ENCODE measurements at places on chromosomes 6 and 20.

DNA sequence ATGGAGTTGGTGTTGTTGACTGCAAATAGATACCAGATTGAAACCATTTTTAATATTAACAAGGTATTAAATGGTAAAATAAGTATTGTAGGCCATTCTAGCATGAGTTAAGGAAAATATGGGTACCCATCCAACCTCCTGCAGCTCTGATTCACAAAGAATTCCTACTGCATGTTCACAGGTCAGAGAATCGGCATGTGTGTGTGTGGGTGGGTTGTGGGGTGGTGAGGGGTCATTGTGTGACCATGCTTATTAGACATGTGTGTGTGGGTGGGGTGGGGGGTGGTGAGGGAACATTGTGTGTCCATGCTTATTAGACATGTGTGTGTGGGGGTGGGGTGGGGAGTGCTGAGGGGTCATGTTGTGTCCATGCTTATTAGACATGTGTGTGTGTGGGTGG, 3.2 kb downstream of the IYD start:
- no peak for DNase-seq

- DNase-seq, result no peak
Observed at GRCh38 chr6:93139408-93140081, 279.8 kb downstream of the EPHA7 start.

GRCh38 chr20:13425381-13426135, 204.5 kb downstream of the ISM1 start:
- no peak for DNase-seq

- no peak for DNase-seq
Observed at GRCh38 chr6:16559071-16559470, 202.2 kb downstream of the ATXN1 start.

- no peak for DNase-seq
Observed at GRCh38 chr20:23520185-23520584, 29.3 kb downstream of the CST8 start.

DNA sequence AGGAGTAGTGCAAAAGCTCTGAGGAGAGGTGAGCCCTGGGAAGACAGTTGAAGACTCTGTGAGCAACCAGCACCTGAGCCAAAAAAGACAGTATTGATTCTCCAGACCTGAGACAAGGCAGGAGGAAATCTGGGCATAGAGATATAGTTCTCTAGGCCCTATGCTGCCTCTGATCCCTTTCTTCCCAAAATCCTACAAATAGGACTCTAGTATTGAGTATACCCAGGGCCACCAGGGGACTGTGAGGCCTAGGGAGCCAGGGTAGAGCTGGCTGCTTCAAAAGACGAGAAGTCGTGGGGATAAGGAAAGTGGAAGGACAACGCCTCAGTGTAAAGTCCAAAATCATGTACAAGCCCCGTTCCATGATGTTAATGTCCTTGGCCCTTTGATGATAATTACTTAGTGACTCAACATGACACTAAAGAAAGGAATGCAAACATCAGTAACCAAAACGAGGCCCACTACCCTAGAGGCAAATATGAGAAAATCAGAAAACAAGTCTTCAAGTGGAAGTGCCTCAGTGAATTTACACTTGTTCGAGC, 197.3 kb upstream of the PROKR2 start:
- DNase-seq, result no peak

DNA sequence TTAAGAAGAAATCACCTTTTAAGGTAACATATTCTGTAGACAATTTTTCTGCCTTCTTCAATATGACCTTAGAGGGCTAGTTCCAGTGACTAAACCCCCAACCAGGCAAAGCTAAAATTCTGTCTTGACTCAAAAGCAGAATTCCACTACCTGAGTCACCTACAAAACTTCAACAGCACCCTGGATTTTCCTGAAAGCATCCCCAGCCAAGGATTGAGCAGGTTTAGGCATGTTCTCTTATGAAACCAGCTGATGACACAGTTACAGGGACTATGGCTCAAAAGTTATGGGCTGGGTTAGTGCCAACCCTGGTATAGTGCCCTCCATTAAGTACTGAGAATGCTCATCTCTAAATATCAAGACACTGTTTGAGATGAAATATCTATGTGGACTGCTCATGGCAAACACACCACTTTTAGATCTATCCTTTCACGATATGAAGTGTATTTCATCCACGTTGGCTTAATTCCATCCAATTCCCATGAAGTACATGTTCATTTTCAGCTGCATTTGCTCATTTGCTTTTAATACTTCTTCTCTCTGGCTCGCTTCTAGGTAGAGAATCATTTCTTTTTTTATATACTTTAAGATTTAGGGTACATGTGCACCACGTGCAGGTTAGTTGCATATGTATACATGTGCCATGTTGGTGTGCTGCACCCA, 53.6 kb upstream of the TNFAIP3 start:
- no peak for DNase-seq

- DNase-seq, result no peak
Observed at GRCh38 chr20:45372646-45373352, 5.3 kb downstream of the TP53TG5 start.

- DNase-seq, result no peak
Observed at GRCh38 chr20:36541227-36541767, at the start of gene MYL9. Gene MYL9 (plus strand): TSS chr20:36541519. CDS start chr20:36544885, 3,366 bp downstream.

DNA sequence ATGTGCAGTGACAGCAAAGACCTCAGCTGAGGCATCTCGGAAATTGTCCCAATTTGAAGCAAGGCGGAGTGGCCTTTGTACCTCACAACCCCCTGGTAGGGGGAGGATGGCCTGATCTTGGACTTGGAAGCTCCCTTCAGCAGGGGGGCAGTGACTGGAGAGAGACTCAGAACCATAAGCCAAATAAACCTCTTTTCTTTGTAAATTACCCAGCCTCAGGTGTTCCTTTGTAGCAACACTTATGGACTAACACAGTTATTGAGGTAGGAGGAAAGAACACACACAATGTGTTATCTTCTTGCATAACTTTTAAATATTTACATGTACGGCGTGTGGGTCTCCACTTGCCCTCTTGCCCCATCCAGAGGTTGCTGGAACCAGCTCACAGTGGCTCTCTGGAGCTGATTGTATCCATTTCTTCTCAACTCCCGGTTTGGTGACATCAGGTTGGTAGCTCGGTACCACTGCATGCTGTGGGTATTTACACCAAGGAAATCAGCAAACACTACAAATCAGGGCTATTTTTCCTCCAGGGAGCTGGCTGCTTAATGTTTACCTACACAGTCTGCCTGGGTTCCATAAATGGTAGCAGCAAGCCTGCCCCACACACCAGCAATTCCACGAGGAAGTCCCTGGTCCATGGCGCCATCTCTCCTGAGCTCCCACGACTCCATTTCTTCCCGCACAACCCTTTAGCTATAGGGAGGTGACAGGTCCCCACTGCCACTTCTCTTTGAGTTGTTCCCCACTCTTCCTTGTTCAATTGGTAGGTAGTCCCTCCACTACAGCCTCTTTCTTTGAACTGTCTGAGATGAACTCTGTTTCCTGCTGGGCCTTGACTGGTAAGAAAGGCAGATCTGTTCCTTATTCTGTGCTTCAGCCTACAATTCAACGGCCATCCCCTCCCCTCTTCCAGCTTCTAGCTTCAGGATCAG, 54.3 kb upstream of the TASP1 start:
- no peak for DNase-seq

- no peak for DNase-seq
Observed at GRCh38 chr20:52837378-52837777, 134.8 kb upstream of the TSHZ2 start.

DNA sequence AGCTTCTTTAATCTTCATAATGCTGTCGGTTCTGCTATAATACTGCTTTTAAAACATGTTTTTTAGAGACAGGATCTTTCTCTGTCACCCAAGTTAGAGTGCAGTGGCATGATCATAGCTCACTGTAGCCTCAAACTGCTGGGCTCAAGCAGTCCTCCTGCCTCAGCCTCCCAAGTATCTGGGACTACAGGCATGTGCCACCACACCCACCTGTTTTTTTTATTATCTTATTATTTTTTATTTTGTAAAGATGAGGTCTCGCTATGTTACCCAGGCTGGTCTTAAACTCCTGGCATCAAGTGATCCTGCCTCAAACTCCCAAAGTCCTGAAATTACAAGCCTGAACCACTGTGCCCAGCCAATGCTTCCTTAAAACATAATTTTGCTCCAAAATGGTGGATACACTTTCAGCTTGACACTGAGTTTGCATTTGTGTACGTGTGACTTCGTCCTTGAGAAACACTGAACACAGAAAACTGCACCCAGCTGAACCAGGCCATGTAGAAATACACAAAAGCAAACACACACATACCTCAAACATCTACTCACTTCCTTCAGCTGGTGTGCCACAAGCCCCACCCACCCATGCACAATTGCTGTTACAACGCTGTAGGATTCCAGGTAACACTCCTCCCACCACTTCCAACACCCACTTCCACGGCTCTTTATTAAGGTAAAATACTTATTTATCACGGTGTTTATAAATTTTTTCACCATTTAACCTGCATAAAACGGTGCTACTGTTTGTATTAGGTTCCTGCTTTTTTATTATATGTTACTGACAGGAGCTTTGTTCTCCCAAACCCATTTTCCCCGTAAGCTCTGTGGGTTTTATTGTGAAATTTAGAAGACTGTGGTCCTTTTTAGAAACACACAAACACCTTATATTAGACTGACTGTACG, 109.1 kb downstream of the TSHZ2 start:
- no peak for DNase-seq

DNA sequence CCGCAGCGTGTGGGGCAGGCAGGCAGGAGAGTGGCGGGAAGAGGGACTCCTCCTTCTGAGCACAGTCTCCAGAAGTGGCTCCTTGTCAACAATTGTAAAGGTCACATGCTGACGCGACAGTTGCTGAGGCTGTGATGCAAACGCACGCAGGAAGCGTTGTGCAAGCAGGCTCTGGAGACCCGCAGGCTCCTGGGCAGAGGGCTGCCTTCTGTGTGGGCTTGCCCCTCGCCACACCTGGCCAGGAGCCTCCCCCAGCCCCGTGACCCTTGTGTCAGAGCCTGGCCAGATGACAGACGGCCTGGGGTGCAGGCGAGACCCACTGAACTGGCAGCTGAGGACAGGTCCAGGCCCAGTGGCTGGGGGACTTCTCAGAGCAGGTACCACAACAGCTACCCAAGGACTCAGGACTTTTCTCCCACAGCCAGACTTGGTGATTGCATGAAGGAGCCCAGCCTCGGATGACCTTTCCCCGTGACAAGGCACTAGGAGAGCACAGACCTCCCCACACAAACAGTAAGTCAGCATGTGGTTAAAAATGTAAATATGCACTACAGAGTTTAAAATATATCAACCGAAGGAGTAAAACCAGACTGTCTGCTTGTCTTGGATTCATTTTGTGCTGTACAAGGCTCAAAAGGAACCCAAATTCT, 222.1 kb upstream of the RREB1 start:
- no peak for DNase-seq

DNA sequence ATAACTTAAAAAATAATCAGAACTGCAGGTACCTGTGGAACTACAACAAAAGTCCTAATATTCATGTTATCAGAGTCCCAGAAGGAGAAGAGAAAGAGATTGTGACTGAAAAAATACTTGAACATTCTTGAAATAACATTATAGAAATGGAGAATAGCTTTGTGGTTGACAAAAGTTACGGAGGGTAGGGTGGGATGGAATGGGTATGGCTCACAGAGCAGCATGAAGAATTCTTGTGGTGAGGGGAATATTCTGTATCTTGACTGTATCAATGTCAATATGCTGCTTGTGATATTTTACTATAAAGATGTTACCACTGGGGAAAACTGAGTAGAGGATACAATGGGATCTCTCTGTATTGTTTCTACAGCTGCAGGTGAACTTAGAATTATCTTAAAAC, 122.5 kb downstream of the DST start:
- no peak for DNase-seq

DNA sequence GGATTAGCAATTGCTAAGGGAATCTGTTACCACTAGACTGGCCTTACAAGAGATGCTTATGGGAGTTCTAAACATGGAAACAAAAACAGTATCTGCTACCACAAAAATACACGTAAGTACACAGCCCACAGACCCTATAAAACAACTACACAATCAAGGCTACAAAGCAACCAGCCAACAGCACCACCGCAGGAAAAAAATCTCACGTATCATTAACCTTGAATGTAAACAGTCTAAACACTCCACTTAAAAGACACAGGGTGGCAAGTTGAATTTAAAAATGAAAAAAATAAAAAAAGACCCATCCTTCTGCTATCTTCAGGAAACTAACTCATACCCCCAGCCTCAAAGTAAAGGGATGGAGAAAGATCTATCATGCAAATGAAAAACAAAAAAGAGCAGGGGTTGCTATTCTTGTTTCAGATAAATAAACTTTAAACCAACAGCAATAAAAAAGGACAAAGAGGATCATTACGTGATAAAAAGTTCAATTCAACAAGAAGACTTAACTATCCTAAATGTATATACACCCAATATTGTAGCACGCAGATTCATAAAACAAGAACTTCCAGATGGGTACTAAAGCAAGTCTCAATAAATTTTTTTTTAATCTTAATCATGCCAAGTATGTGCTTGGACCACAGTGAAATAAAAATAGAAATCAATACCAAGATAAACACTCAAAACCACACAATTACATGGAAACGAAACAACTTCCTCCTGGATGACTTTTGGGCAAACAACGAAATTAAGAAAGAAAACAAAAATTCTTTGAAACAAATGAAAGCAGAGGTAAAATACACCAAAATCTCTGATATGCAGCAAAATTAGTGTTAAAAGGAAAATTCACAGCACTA, 52.3 kb downstream of the RNGTT start:
- DNase-seq, result no peak

GRCh38 chr6:47109281-47109680, 67.1 kb upstream of the ADGRF1 start:
- DNase-seq, result no peak

DNA sequence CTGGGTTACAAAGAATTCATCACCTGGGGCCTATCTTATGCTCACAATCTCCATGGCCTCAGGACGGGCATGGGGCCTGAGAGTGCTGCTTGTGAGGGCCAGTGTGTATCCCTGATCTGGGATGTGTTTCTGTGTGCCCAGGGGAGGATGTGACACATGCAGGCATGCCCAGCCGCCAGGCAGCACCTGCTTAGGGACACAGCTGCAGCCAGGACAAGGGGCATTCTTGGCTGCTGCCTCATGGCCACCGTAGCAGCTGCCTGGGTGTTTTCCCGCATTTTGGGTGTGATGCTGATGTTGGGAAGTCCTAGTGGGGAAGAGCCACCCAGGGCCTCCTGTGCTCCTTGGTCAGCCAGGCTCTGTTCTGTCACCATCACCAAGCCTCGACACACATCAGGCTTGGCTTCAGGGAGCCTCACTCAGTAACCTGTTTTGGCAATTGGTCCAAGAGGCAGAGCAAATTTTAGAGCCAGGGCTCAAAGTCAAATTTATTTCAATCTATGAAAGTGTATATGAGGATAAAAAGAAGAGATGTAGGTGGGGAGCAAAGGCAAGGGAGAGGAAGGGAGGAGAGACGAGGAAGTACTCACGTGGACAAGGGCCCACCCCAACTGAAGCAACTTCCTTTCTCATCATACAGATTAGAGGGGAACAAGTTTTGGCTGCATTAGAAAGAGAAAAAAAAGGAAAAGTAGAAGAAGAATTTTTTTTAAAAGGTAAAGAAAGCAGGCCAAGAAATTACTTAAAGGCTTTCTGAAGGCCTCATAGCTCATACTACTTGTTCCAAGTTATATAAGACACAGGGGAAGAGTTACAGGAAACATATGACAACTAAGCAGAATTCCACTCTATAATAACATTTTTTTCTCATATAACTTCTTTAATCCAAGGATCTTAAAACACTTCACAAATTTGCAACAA, 269.9 kb upstream of the SUPT3H start:
- no peak for DNase-seq

- no peak for DNase-seq
Observed at GRCh38 chr6:47633141-47633540, 65.2 kb upstream of the ADGRF4 start.

All from right renal cortex interstitium (tissue), 3 donors.